Heart right ventricle (tissue), 16 donors: ENCODE measurements at places on chromosomes 6 and 20. TPM values are rescaled to one million over a fixed set of nuclear protein-coding genes. Genes with fewer than 3 reads are reported as not detected.

Gene OR2H2
- not detected for total RNA-seq

Gene KCNQ2
- total RNA-seq = not detected

Gene MAK
- total RNA-seq = 0.13 TPM

Gene MYL9
- total RNA-seq = 1,611 TPM

Gene PI16
- 38.9 TPM for total RNA-seq

Gene PNLDC1
- total RNA-seq = not detected

Gene THBS2
- total RNA-seq = 11.7 TPM

Gene GRM4
- not detected for total RNA-seq

Gene BPIFB1
- not detected for total RNA-seq

Gene BPIFB2
- not detected for total RNA-seq

Gene GRM1
- 8.3 TPM for total RNA-seq

Gene FUCA2
- total RNA-seq = 34.4 TPM

Gene HNF4A
- not detected for total RNA-seq

Gene SLC4A11
- total RNA-seq = 1.6 TPM

Gene CGA
- total RNA-seq = not detected

Gene TCP11
- total RNA-seq = not detected

Gene C6orf15
- not detected for total RNA-seq

Gene SAPCD1
- 1.2 TPM for total RNA-seq

Gene SIRPB2
- total RNA-seq = 0.23 TPM

Gene TMEM74B
- 1.7 TPM for total RNA-seq

Gene C6orf141
- 0.57 TPM for total RNA-seq

Gene HLA-DPA1
- total RNA-seq = 49.1 TPM

Gene BPIFA1
- not detected for total RNA-seq

Gene EPHA7
- total RNA-seq = 2.6 TPM

Gene DNMT3B
- 0.27 TPM for total RNA-seq

Gene DTNBP1
- total RNA-seq = 17.8 TPM

Gene RAET1L
- not detected for total RNA-seq

Gene NHLRC1
- 1.6 TPM for total RNA-seq

Gene KCNK16
- total RNA-seq = not detected

Gene PCSK2
- total RNA-seq = 0.66 TPM

Gene DCDC2
- total RNA-seq = not detected

Gene DUSP15
- total RNA-seq = 6.2 TPM

Gene GJA10
- total RNA-seq = not detected

Gene HMGN3
- total RNA-seq = 148 TPM

Gene LY6G6D
- total RNA-seq = not detected

Gene TPMT
- total RNA-seq = 13.4 TPM

Gene CPXM1
- total RNA-seq = 3.1 TPM

Gene CST1
- not detected for total RNA-seq

Gene GCLC
- 42.8 TPM for total RNA-seq

Gene DPPA5
- total RNA-seq = not detected

Gene SPATS1
- not detected for total RNA-seq

Gene NANP
- 3.2 TPM for total RNA-seq

Gene PBOV1
- not detected for total RNA-seq

Gene TSPO2
- not detected for total RNA-seq

Gene CTCFL
- total RNA-seq = not detected

Gene HS3ST5
- not detected for total RNA-seq

Gene DYNLRB1
- 132 TPM for total RNA-seq

Gene LPA
- not detected for total RNA-seq

Gene POM121L2
- not detected for total RNA-seq

Gene PHACTR3
- total RNA-seq = 2.2 TPM

Gene SUPT3H
- 3.1 TPM for total RNA-seq

Gene B3GAT2
- total RNA-seq = 0.05 TPM

Gene TBX18
- 2.6 TPM for total RNA-seq

Gene HAO1
- not detected for total RNA-seq

Gene SNAP91
- 6.8 TPM for total RNA-seq

Gene KIAA0408
- total RNA-seq = 1.6 TPM

Gene PCK1
- 0.52 TPM for total RNA-seq

Gene WFDC12
- total RNA-seq = not detected
